ENCODE measurements at places on chromosomes 7 and 10.
A peak's percentile ranks its signal among the peaks of the same experiment; 100 is the strongest.

DNA sequence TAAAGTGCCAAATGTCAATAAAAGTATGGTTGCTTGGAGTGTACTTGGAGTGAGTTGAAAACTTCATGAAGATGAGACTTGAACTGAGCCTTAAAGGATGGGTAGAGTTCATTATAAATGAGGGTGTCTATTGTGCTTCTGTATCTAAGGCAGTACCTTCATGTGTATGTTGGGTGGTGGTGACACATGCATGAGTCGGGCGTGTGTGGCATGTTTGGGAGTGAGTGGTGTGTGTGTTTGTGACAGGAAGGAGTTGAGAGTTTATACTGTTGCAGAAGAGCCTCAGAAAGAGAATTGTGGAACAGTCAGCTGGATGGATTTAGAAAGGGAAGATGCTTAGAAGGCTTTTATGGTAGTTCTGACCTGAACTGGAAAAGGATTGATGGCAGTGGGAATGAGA lies 6.0 kb upstream of the ZRANB1 start:
- H3K36me3 ChIP-seq, result peaks cover 13% of the 10 kb centered on the region
- ATAC-seq, result no peak
- no peaks in the 10 kb centered on the region for H3K27me3 ChIP-seq
- no peak overlapping the region for H3K27ac ChIP-seq
- H3K4me3 ChIP-seq, result no peak overlapping the region
- peaks cover 52% of the 10 kb centered on the region for H3K4me1 ChIP-seq

DNA sequence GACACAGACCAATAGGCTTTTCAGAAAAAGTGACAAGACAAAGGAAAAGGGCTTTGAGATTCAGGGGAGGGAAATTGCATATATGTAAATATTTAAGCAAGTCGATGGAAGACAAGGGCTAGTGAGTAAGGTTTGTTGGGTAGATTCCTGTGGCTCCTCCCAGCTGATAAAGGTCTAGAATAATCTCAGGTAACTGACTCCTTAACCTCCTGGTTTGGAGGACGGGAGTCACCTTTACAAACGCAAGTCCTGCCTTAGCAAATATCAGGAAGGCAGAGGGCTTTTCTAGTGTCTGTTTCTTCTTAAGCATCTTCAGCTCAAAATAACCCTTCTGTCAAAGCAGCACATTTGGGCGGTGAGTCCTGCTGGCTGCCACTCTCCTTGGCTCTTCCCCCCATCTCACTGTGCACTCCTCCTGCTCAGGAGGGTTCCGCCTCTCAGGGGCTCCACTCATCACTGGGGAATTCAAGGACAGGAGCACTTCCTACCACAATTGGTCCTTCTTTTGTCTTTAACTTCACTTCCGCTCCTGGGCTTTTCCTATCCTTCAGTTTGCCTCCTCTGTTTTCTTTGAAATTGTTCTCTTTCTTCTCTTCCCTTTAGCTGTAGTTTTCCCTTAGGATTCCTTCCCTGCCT lies 496.3 kb upstream of the KLF6 start:
- ATAC-seq, result no peak
- H3K36me3 ChIP-seq, result no peaks in the 10 kb centered on the region
- no peaks in the 10 kb centered on the region for H3K27me3 ChIP-seq
- H3K27ac ChIP-seq, result no peak overlapping the region
- no peaks in the 10 kb centered on the region for H3K4me1 ChIP-seq
- H3K4me3 ChIP-seq, result no peak overlapping the region

GRCh38 chr10:117734731-117735405 lies 192.3 kb downstream of the EMX2 start:
- no peaks in the 10 kb centered on the region for H3K4me1 ChIP-seq
- no peak for ATAC-seq
- H3K27ac ChIP-seq, result no peak overlapping the region
- H3K27me3 ChIP-seq, result peaks cover 16% of the 10 kb centered on the region

GRCh38 chr7:143042790-143043271 lies 9.3 kb upstream of the OR6V1 start:
- no peak for ATAC-seq
- no peak overlapping the region for H3K4me3 ChIP-seq
- no peaks in the 10 kb centered on the region for H3K27me3 ChIP-seq
- H3K4me1 ChIP-seq, result peaks cover 24% of the 10 kb centered on the region

GRCh38 chr10:86670290-86670811 lies 2.0 kb downstream of the LDB3 start:
- ATAC-seq, result no peak
- H3K36me3 ChIP-seq, result no peaks in the 10 kb centered on the region
- H3K4me3 ChIP-seq, result no peak overlapping the region
- no peak overlapping the region for H3K27ac ChIP-seq
- H3K4me1 ChIP-seq, result peaks cover 7% of the 10 kb centered on the region
- H3K27me3 ChIP-seq, result peaks cover 26% of the 10 kb centered on the region

DNA sequence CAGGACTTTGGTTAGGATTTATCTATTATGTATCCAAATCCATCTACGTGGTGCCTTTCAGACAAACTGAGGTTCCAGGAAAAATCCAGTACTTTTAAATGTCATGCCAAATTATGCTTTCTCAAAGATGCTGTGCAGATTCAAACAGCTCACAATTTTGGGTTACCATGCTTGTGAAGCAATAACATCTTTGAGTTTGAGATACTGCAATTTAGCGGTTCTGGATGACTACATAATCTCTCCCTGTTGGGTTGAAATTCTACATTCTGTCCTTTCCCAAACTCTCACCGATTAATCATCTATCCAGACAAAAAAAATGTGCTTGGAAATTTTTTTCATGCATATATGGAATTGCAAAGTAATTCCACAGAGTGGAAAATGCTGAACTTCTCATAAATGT lies 3.5 kb downstream of the RHOBTB1 start:
- peaks cover 24% of the 10 kb centered on the region for H3K27me3 ChIP-seq
- no peak overlapping the region for H3K27ac ChIP-seq
- ATAC-seq, result no peak
- no peak overlapping the region for H3K4me3 ChIP-seq

- no peaks in the 10 kb centered on the region for H3K27me3 ChIP-seq
- H3K36me3 ChIP-seq, result peaks cover 5% of the 10 kb centered on the region
- no peak for ATAC-seq
- no peak overlapping the region for H3K27ac ChIP-seq
- no peak overlapping the region for H3K4me3 ChIP-seq
Measured at GRCh38 chr10:3971713-3972112, 186.7 kb upstream of the KLF6 start.

GRCh38 chr7:139431010-139431409 lies 52.5 kb downstream of the KLRG2 start:
- peaks cover 39% of the 10 kb centered on the region for H3K36me3 ChIP-seq
- H3K4me1 ChIP-seq, result peaks cover 8% of the 10 kb centered on the region
- no peak for ATAC-seq
- H3K27ac ChIP-seq, result no peak overlapping the region

DNA sequence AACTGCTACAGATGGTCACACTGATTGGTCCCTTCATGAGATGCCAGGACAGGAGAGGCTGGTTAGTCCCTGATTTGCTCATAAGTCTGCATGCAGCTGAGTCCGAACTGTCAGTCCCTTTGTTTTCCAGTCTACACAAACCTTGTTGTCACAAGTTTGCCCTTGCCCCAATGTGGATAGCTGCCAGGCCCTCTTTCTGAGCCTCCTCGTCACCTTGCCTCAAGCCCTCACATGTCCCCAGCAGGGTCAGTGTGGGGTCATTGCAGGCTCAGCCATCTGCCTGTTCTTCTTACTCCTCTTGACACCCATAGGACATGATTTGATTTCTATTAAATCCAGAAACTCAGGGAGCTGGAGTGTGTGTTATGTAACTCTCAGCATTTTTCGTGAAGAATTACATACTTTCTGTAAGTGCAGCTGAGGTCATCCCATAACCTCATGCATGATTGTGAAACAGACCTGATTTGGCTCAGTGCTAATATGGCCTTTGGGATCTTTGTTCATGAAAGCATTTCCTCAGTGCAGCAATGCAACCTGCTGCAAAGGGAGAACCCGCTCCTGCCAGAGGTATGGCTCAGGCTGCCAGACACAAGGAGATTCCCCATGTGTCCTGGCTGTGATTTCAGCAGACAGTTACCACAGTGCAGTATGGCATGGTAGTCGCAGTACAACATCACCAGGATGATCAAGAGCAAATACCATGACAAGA lies 70.0 kb upstream of the ZMIZ2 start:
- peaks cover 76% of the 10 kb centered on the region for H3K36me3 ChIP-seq
- H3K27ac ChIP-seq, result no peak overlapping the region
- peaks cover 3% of the 10 kb centered on the region for H3K4me1 ChIP-seq
- H3K27me3 ChIP-seq, result no peaks in the 10 kb centered on the region
- H3K4me3 ChIP-seq, result no peak overlapping the region

DNA sequence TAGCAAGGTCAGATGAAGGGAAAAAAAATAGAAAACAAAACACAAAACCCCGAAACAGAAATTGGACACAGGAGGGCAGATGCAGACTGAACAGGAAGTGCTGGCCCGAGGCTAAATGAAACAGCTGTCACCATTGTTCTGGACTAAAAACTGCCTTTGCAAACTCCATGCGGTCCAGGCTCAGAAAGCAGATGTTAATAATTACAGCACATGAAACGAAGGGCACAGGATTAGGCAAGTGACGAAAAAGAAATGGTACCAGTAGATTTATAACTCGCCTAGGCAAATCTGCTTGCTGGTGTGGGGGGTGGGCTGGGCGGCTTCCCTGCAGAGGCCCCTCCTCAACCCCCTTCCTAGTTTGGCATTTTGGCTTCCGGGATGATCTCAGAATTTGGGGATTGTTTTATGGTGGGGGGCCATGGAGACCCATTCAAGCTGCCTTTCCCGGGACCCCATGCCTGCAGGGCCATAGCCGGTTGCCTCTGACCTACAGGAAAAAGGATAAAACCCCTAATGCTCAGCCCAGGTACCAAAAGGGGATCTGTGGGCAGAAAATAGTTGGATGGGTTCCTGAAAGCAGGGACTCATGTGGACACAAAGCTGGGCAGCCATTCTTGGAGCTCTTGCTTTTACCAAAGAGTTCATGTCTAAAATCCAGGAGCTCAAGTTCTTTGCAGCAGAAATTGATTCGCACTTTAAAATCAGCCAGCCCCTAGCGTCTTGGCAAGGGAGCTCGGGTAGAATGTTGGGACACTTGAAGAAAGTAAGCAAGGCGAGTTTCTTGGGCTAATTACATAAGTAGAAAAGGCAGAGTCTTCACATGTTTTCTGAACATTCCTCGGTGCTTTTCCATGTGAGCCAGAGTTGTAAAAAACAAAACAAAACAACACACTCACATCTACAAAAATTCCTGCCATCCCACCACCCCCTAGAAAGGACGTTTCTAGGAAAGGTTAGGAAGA lies 39.0 kb upstream of the EMX2 start:
- peaks cover 16% of the 10 kb centered on the region for H3K27me3 ChIP-seq
- no peaks in the 10 kb centered on the region for H3K36me3 ChIP-seq
- ATAC-seq, result no peak
- H3K4me3 ChIP-seq, result no peak overlapping the region

DNA sequence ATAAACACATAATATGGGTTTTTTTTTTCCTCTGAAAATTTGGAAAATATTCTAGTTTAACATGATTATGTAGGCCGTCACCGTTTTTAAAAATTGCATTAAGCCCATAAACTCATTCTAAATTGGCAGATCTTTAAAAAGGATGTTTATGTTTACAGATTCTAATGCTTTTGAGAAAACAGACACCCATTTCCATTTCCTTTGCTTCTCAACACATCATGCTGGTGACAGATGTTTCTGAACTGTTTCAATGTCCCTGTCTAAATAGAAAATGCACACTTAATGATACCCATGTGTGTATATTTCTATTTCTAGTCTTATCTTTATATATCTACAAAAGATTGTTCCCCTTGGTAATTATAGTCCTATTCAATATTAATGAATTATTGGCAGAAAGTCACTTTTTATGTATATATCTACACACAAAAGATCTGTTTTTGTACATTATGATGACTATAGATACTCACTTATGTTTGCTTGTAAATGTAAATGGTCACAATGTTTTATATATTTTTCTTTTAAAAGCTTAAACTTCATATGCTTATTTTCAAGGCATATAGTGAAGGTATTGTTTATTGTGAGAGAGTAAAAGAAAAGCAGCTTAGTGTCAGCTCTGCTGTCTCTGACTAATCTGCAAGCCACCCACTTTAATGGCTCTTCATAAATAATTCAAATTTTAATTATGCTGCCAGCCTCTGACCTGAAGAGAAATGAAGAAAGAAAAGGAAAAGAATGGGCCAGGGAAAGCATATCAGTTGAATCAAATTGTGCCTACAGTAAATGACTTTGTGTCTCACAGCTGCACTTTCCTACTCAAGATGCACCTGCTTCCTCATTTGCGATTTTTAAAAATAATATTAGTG lies 179.4 kb downstream of the CACNA2D1 start:
- no peaks in the 10 kb centered on the region for H3K27me3 ChIP-seq
- no peaks in the 10 kb centered on the region for H3K36me3 ChIP-seq
- no peak overlapping the region for H3K27ac ChIP-seq
- H3K4me3 ChIP-seq, result no peak overlapping the region
- H3K4me1 ChIP-seq, result no peaks in the 10 kb centered on the region

- H3K4me1 ChIP-seq, result peaks cover 15% of the 10 kb centered on the region
- H3K27ac ChIP-seq, result peak overlapping the region; percentile 2
- no peak overlapping the region for H3K4me3 ChIP-seq
- peaks cover 84% of the 10 kb centered on the region for H3K36me3 ChIP-seq
- no peaks in the 10 kb centered on the region for H3K27me3 ChIP-seq
Measured at GRCh38 chr10:48737886-48738285, 53.2 kb downstream of the WDFY4 start.

- no peak overlapping the region for H3K27ac ChIP-seq
- H3K36me3 ChIP-seq, result no peaks in the 10 kb centered on the region
- H3K4me1 ChIP-seq, result no peaks in the 10 kb centered on the region
- peak; percentile 71 for ATAC-seq
Measured at GRCh38 chr10:111360260-111360925, 283.6 kb downstream of the ADRA2A start.

DNA sequence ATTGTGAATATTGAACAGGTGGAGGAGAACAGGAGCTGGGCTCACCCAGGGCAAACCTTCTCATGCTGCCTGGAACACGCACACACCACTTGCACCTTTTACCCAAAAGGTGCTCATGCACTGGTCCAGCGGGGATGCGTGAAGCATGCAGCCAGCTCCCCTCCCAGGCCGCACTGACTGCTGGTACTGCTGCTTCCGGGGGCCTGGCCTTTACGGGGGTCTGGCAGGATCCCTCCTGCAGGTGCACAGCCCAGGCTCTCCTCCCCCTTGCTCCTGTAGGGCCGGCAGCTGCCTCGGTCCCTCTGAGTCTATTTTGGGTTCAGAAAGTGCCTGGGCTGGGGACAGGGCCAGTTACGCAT lies 221.7 kb downstream of the DNAJB6 start:
- ATAC-seq, result no peak
- H3K27ac ChIP-seq, result no peak overlapping the region
- no peaks in the 10 kb centered on the region for H3K36me3 ChIP-seq
- H3K4me1 ChIP-seq, result no peaks in the 10 kb centered on the region
- H3K27me3 ChIP-seq, result no peaks in the 10 kb centered on the region
